ENCODE measurements at places on chromosomes 7 and 10.

DNA sequence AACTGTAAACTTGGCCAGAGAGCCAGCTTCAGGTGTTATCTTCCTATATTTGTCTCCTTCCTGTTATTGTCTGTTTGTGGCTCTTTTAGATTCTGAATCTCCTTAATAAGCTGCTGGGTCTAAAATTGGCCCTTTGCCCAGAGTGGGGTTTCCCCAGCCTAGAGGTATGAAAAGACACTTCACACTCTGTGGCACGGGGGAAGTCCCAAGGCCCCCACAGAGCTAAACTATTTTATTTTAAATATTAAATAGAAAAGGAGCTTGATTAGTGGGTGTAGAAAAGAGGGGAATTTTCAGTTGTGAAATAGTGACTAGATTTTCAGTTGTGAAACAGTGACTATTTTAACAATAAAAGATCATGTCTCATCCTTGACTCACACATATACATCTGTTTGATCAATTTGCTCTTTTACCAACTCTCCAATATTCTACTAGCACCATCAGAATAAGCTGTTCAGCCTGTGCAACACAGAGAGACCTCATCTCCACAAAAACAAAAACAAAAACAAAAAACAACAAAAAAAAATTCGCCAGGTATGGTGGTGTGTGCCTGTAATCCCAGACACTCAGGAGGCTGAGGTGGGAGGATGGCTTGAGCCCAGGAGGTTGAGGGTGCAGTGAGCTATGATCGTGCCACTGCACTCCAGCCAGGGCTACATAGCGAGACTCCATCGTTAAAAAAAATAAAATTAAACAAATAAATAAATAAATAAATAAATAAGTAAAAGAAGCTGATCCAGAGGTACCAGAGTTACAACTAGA is 24.9 kb upstream of the ADO start:
- no peak overlapping the region for H3K27ac ChIP-seq
- no peaks in the 10 kb centered on the region for H3K27me3 ChIP-seq
- H3K4me3 ChIP-seq = no peak overlapping the region
- no peaks in the 10 kb centered on the region for H3K36me3 ChIP-seq

DNA sequence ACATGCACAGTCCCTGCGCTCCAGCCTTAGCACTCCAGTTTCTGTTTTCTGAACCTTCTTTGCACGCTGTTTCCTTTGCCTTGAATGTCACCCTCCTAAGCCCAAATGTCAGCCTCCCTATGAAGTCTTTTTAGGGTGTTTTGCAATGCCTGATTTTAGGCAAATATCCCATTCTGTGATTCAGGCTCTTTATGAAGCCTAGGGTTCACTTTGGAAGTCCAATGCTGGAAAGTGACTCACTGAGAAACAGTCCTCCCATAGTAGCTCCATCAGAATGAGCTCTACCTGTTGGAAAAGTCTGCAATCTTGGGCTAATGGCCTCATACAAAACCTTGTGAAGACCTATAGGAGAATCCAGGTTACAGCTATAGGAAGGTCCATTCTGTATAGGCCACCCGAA is 5.3 kb downstream of the LAMB4 start:
- no peaks in the 10 kb centered on the region for H3K4me1 ChIP-seq
- no peak for DNase-seq
- no peak overlapping the region for H3K27ac ChIP-seq
- H3K36me3 ChIP-seq = no peaks in the 10 kb centered on the region
- no peaks in the 10 kb centered on the region for H3K27me3 ChIP-seq

DNA sequence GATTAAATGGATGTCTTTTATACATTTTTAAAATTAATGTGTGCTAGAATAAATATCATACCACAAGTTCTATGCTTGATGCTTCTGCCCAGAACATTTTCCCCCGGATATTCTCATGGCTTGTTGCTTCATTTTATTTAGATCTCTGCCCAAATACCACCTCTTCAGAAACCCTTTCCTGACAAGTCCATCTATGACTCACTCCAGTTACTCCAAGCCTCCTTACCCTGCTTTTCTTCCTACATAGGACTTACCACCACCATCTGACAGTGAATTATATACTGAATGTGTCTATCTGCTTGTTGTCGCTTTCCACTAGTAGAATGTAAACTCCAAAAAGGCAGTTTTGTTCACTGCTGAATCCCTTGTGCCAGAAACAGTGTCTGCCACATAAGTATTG is 19.1 kb upstream of the ERVW-1 start:
- no peak overlapping the region for H3K4me3 ChIP-seq
- no peaks in the 10 kb centered on the region for H3K27me3 ChIP-seq
- no peak for DNase-seq

- H3K36me3 ChIP-seq = no peaks in the 10 kb centered on the region
- DNase-seq = no peak
- no peaks in the 10 kb centered on the region for H3K27me3 ChIP-seq
- 0 out of 2 replicates have a peak overlapping the region, but pooled peaks have one; percentile 40 for H3K27ac ChIP-seq
- H3K4me1 ChIP-seq = peaks cover 34% of the 10 kb centered on the region
Measured at GRCh38 chr7:96723622-96724021, 14.0 kb upstream of the SEM1 start.

GRCh38 chr10:19815036-19815730 is 1.0 kb upstream of the PLXDC2 start:
- no peak overlapping the region for H3K4me3 ChIP-seq
- no peak overlapping the region for H3K27ac ChIP-seq
- no peaks in the 10 kb centered on the region for H3K27me3 ChIP-seq
- H3K4me1 ChIP-seq = no peaks in the 10 kb centered on the region
- no peaks in the 10 kb centered on the region for H3K36me3 ChIP-seq
- no peak for DNase-seq

DNA sequence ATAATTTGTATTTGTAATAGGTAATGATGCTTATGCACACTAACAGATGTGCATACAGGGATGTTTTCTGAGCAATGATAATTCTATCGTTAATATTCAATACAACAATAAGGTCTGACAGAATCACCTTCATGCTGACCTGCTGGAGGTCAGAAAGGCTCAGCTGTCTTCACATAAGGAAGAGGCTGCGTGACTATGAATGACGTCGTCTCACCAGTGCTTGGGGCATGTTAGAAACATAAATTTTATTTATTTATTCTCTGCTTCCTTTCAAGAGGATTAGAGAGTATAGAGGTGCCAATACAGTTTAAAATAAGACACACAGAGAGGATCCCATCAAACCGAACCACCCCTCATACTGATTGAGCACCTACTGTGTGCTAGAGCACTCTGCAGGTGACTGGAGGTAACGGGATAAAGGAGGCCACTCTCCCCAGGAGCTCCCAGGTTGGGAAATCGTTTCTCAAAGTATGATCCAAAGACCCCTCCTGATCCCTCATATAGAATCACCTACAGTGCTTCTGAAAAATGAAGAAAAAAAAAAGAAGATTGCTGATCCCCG is 265.6 kb upstream of the NPVF start:
- H3K4me1 ChIP-seq = no peaks in the 10 kb centered on the region
- H3K36me3 ChIP-seq = no peaks in the 10 kb centered on the region
- no peak overlapping the region for H3K27ac ChIP-seq
- DNase-seq = no peak
- peaks cover 64% of the 10 kb centered on the region for H3K27me3 ChIP-seq

GRCh38 chr10:72020914-72021809 is 57.0 kb downstream of the CHST3 start:
- no peaks in the 10 kb centered on the region for H3K36me3 ChIP-seq
- no peak overlapping the region for H3K27ac ChIP-seq
- H3K27me3 ChIP-seq = no peaks in the 10 kb centered on the region

DNA sequence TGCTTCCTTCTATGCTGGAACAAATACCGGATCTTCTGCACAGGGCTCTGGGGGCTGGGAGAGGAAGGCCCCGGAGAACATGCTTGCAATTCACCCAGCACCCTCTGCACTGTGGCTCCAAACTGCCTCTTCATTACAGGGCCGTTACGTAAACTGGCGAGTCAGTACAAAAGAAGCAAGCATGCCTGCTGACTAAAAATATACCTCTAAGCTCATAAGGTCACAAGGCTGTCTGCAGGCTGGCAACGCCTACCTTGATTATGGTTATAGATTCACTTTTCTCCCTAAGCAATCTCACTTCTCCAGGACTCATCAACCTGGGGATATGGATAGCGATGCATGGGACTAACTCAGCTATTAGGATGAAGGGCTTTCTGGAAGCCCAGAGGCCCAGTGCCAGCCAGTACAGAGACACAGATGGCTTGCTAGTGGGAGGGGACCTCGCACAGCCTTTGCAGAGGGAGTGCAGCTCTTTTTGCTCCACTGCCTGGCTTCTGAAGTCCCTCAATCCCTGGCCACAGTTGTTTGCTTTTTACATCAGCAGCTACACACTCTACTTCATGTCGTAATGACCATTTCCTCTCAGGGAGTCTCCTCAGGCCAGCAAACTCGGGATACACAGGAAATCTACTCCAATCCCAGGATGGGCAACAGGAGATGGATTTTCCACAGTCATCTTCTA is 96.1 kb downstream of the SH3PXD2A start:
- DNase-seq = peak; percentile 28
- H3K27me3 ChIP-seq = no peaks in the 10 kb centered on the region
- peaks cover 80% of the 10 kb centered on the region for H3K4me1 ChIP-seq
- H3K27ac ChIP-seq = peak overlapping the region; percentile 84
- H3K36me3 ChIP-seq = no peaks in the 10 kb centered on the region
- no peak overlapping the region for H3K4me3 ChIP-seq

DNA sequence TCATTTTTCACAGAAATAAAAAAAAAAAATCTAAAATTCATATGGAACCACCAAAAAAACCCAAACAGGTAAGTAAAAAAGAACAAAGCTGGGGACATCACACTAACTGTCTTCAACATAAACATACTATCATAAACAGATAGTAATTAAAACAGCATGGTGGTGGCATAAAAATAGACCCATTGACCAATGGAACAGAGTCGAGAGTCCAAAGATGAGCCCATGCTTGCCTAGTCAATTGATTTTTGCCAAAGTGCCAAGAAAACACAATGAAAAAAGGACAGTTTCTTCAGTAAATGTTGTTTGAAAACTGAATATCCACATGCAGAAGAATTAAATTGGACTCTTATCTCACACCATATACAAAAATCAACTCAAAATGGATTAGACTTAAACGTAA is 513.2 kb upstream of the PHF14 start:
- no peaks in the 10 kb centered on the region for H3K27me3 ChIP-seq
- H3K27ac ChIP-seq = no peak overlapping the region
- DNase-seq = no peak
- H3K4me3 ChIP-seq = no peak overlapping the region
- H3K4me1 ChIP-seq = no peaks in the 10 kb centered on the region

- peaks cover 3% of the 10 kb centered on the region for H3K36me3 ChIP-seq
- no peak for DNase-seq
- H3K4me1 ChIP-seq = no peaks in the 10 kb centered on the region
- no peak overlapping the region for H3K4me3 ChIP-seq
- H3K27ac ChIP-seq = no peak overlapping the region
Measured at GRCh38 chr10:79202188-79203013, 133.6 kb downstream of the ZMIZ1 start.

- no peak overlapping the region for H3K4me3 ChIP-seq
- H3K4me1 ChIP-seq = no peaks in the 10 kb centered on the region
- H3K27ac ChIP-seq = no peak overlapping the region
- H3K27me3 ChIP-seq = peaks cover 79% of the 10 kb centered on the region
Measured at GRCh38 chr10:131816941-131817700, 83.7 kb upstream of the PPP2R2D start.

DNA sequence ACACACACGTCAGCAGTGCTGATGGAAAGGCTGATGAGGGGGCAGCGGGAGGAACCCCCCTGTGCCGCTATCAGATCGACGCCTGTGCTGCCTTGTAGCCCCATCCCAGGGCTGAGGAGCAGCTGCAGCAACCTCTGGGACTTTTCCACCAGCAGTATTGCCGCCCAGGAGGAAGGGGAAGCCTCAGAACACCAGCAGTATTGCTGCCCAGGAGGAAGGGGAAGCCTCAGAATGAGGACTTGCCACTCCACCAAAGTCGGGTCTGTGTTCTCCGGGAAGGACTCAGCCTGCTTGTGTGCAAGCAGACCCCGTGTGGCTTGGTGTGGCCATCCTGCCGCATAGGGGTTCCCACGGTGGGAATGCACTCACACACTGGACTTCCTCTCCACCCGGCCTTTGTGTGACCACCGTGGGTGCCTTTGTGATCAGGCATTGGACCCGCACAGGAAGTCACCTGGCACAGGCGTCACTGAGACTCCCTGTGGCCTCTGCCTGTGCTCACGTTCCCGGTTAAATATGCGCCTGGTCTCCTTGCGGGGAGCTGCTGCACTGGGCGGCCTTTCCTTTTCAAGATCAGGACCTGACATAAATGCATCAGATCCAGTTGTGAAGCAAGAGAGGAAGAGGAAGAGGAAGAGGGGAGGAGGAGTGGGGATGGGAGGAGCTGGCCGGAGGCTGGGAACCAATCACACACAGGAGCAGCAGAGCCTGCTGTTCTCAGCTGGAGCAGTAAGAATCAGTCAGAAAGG is 248.5 kb downstream of the DNAJB6 start:
- no peaks in the 10 kb centered on the region for H3K4me1 ChIP-seq
- no peak overlapping the region for H3K27ac ChIP-seq
- no peak for DNase-seq
- peaks cover 95% of the 10 kb centered on the region for H3K27me3 ChIP-seq
- H3K36me3 ChIP-seq = no peaks in the 10 kb centered on the region
- no peak overlapping the region for H3K4me3 ChIP-seq

DNA sequence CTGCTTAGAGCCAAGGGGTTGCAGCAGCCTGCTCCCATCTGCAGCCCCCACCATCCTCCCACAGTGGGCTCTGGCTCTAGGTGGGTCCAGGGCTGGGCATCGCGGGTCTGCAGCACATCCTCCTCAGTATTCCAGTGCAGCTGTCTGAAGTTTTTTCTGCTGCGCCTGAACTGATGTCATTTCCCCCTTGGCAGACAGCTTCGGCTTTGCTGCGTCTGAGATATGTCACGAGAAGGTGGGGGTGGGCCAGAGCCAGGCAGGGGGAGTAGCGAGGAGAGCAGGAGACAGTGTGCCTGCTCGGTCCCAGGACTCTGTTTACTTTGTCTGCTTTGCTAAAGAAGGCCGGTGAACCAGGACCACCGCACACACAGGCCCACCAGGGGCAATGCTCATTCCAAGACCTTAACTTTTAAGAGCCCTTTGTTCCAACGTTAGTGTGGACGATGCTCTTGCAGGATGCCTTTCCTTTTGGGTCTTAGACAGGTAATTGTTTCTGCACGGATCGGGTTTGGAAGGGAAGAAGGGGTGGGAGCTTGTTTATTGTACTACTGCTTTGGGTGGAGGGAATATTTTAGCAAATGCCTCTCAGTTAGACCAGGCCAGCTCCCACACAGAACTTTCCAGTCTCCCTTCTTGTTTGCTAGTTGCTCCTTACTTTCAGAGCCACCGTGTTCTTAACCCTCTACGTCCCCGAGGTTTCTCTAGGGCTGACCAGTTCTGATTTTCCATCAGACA is 32.4 kb downstream of the WBP1L start:
- H3K4me1 ChIP-seq = peaks cover 14% of the 10 kb centered on the region
- no peak overlapping the region for H3K4me3 ChIP-seq
- H3K36me3 ChIP-seq = no peaks in the 10 kb centered on the region
- no peak for DNase-seq

DNA sequence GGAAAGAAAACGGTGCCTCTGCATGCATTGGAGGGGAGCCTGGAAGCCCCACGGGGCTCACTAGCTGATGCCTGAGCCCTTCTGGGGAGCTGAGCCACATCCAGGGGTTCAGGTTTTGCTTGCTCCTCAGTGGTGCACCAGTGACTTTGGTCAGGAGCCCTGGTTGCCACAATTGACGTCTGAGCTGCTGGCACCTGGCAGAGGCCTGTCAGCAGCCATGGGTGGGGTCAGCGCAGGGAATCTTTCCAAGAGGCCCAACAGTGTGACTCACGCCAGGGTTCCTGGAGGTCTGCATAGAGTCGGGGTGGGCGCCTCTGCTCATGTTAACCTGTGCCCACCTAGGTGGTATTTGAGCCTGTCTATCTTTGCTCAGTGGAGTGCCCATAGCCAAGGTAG is 138.7 kb downstream of the NEURL1 start:
- no peak for DNase-seq
- no peak overlapping the region for H3K27ac ChIP-seq
- no peak overlapping the region for H3K4me3 ChIP-seq
- H3K36me3 ChIP-seq = no peaks in the 10 kb centered on the region
